ENCODE measurements at places on chromosomes 6 and 20. TPM values are rescaled to one million over a fixed set of nuclear protein-coding genes. Genes with fewer than 3 reads are reported as not detected.

The KCNK17 gene
- 0.33 TPM for total RNA-seq

The PRKN gene
- 7.2 TPM for total RNA-seq

The IP6K3 gene
- total RNA-seq: 4.2 TPM

The SIRPG gene
- total RNA-seq: not detected

The PPIL6 gene
- total RNA-seq: 2.9 TPM

The TFAP2C gene
- 66.9 TPM for total RNA-seq

The FAM217A gene
- total RNA-seq: not detected

The TMEM151B gene
- total RNA-seq: 0.15 TPM

The COL10A1 gene
- not detected for total RNA-seq

The HSPA12B gene
- 9.3 TPM for total RNA-seq

The ZC2HC1B gene
- total RNA-seq: not detected

The SNX21 gene
- total RNA-seq: 138 TPM

All from breast epithelium (tissue), 4 donors.